ENCODE measurements at places on chromosomes 16 and 17.

GRCh38 chr17:7114875-7115614 is 423 bp upstream of the ASGR2 start:
- no peak for DNase-seq

GRCh38 chr17:33766721-33767120 is 473.6 kb upstream of the ASIC2 start:
- DNase-seq, result no peak

- no peak for DNase-seq
These were observed 68.3 kb upstream of the BCAR1 start for GRCh38 chr16:75319513-75320411.

DNA sequence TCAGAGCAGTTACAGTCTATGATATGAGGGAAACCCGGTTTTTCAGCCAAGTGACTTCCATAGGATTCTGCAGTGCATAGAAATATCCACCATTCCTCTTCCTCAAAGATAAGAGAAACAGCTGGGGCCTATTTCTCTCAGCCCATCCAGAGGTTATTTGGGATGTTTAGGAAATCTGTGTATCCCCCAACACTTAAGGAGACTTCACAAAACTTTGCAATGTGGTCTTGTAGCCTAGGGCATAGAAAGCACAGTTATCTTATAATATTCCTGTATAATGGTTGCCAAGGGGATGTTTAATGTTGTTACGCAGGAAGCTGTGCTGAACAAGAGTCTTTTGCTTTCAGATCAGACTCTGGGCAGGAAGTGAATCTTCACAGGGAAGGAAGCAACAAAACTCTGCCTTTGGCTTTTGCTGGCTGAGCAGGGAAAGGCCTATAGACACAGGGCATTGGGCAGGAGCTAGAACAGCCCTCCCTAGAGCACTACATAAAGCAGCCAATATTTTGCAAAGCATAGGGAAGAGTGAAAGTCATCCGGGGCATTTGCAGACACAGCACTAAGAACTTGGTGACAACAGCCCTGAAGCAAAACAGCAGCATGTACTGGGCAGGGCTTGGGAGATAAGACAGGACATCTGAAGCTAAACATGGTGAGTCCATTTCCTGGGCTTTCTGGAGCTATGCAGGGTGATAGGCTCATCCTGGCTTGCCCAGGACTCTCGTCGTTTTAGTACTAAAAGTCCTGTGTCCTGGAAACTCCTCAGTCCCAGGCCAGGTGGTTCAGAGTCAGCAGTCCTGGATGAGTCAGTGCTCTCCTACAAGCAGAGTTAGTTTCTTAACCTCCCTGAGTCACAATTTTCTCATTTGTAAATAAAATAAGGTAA is 18.7 kb upstream of the BEAN1 start:
- no peak for DNase-seq

- DNase-seq, result no peak
These were observed 377.1 kb downstream of the CNTNAP4 start for GRCh38 chr16:76654088-76654820.

- DNase-seq, result no peak
These were observed 8.8 kb upstream of the GJD3 start for GRCh38 chr17:40373324-40373723.

GRCh38 chr16:80034948-80035663 is 434.6 kb upstream of the MAF start:
- DNase-seq, result no peak

- no peak for DNase-seq
These were observed 6.9 kb downstream of the IFT20 start for GRCh38 chr17:28328325-28328724.

DNA sequence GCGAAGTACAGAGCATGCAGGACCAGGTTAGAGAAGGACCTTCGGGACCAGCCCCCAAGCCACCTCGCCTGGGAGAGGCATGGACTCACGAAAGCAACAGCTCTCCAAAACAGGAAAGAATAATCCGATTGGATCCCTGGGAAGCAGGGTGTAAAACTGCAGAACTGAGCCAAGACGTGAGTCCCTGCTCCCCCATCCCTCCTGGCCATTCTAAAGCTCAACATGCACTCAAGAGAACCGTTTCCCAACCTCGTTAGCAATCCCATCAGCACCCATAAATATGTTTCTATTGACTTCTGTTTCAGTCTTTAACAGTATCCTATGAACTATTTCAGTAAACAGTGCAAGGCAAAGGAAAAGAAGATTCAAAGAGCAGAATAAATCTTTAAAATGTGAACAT is 167.0 kb downstream of the COPRS start:
- no peak for DNase-seq

DNA sequence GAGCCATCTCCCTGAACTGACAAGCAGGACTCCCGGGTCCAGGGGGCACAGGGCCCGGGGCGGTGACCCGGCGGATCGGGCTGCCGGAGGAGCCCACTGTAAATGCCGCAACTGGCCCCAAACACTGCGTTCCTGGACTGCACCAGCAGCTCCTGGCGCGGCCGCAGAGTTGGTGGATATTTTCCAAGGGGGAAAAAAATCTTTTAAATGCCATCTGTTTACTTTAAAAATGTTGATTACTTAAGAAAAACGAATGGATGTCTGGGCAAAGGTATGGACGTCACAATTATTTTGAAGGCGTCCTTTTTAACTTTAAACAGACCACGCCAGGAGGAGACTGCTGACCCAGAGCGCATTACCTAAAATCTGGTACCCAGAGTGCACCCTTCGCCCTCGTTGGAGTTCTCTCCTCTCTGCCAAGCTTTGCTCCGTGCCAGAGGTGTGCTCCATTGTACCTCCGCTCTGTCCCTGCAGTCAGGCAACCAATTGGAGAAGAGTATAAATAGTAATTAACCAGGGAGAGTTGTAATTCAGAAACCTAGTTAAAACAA is 3.4 kb downstream of the HS3ST3B1 start:
- no peak for DNase-seq
